Stimulated activated CD8-positive, alpha-beta memory T cell treated with anti-CD3 and anti-CD28 coated beads, Interleukin-4, amount 100 ng/mL, for 1 hour (primary cell): ENCODE measurements at places on chromosomes 12 and 14.

DNA sequence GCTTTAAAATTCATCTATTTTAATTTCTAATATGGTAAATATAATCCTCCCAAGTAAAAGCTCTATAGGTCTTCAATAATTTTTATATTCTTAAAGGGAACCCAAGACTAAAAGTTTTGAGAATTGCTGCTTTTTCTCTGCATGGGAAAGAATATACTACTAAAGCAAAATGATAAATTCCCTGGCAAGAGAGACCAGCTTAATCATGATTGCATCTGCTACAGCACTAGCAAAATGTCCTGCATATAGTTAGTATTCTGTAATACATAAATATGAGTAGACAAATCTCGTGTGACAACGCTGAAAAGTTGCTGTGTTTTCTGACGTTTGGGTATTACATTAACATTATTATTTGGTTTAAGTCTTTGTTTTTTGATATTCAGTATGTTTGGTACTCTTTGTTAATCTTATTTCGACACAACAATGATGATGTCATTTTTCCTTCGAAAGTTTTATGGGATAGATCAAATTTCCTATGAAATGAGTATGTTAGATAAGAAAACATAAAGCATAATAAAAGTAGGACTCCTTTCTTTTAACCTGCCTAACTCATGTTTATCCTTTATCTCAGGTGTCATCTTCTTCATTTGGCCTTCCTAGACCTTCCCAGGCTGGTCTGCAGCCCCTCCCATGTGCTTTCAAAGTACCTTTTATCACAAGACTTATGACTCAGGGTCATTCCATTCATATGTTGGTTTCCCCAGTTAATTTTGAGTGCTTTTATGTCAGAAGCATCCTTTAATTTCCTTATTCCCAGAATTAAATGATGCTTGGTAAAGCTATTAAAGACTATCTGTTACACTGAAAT lies 321.9 kb downstream of the RAD51B start:
- no peak for DNase-seq

GRCh38 chr14:104707608-104708595 lies 16.1 kb upstream of the ADSS1 start:
- DNase-seq, result no peak

GRCh38 chr12:68414988-68415387 lies 82.8 kb upstream of the MDM1 start:
- DNase-seq, result no peak

GRCh38 chr14:80304125-80304766 lies 92.9 kb upstream of the DIO2 start:
- no peak for DNase-seq

DNA sequence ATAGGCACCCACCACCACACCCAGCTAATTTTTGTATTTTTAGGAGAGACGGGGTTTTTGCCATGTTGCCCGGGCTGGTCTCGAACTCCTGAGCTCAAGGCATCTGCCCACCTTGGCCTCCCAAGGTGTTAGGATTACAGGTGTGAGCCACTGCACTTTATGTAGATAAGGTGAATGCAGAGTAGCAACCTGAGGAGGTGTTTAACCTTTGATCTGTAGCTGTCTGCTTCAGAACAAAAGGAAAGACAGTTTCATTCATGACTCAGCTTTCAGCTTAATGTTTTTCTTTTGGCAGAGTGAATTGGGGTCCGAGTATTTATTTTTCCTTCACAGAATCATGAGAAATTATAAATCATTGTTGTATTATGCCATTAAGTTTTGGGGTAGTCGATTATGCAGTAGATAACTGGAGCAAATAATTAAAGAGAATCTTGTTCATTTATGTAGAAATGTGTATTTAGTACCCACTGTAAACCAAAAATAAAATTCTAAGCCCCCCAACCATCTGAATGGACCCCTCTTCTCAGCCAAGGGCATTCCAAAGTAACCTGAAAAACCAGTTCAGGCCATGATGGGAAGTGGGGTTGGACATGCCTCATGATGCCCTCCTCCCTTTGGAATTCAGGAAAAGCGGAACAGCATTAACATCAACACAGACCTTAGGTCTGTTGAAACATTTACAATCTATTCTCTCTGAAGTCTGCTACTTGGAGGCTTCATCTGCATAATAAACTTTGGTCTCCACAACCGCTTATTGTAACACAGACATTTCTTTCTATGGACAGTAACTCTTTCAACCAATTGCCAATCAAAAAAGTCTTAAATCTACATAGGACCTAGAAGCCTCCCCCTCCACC lies 10.7 kb upstream of the STX2 start:
- DNase-seq, result no peak

GRCh38 chr12:109714141-109714912 lies 702 bp downstream of the FAM222A start:
- DNase-seq, result peak; percentile 26

DNA sequence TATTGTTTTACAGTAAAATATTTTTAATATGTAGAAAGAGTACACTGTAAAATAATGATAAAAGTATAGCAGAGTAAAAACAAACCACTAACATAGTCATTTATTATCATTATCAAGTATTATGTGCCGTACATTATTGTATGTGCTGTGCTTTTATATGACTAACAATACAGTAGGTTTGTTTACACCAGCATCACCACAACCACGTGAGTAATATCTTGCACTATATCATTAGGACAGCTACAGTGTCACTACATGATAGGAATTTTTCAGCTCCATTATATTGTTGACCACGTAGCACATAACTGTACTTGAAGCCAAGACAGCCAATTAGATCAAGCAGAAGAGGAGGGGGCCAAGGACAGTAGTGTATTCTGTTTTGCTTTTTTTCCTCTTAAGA lies 415.4 kb downstream of the RAD51B start:
- no peak for DNase-seq

DNA sequence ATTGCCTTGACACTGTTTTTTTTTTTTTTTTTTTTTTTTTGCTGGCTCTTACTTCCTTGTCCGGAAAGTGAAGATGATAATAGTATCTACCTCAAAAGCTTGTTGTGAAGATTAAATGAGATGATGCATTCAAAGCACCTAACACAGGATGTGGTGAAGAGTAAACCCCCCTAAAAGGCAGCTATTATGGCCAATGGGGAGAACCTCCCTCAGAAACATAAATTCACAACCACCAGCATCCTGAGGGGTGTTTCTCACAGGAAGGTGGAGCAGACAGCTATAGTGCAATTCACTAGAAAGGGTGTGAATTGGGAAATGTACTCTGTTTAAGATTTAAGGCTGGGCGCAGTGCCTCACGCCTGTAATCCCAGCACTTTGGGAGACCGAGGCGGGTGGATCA lies 85.4 kb upstream of the CRY1 start:
- DNase-seq, result peak; percentile 2

DNA sequence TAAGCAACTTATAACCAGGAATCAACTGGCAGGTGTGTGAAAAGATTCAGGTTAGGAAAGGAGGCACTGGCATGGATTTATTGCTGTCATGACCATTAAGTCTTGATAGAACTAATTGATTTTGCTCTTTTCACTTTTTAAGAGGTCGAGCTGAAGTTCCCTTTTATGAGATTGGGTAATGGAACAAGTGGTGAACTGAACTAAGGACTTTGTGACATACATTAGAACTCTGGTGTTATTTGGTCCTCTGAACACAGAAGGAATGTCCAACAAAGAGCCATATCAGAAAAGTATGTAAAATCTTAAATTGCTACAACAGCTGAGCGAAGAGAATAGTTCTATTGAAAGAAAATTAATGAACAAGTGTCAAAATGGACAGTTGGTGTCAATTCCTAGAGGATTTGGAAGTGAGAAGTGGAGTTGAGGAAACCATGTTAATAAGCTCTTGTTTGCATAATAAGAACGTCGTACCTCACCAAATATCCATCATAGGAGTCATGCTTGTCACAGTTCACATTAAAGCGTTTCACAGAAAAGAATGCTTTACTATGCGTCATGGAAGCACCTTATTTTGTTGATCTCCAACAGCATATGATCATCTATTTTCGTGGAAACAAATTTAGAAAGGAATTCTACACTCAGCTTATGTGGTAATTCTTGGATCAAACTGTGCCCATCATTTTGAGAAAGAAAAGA lies 8.4 kb upstream of the MYF6 start:
- no peak for DNase-seq

GRCh38 chr12:12294215-12295005 lies 27.6 kb upstream of the LRP6 start:
- no peak for DNase-seq

GRCh38 chr12:4147031-4147481 lies 126.5 kb upstream of the CCND2 start:
- DNase-seq, result no peak

DNA sequence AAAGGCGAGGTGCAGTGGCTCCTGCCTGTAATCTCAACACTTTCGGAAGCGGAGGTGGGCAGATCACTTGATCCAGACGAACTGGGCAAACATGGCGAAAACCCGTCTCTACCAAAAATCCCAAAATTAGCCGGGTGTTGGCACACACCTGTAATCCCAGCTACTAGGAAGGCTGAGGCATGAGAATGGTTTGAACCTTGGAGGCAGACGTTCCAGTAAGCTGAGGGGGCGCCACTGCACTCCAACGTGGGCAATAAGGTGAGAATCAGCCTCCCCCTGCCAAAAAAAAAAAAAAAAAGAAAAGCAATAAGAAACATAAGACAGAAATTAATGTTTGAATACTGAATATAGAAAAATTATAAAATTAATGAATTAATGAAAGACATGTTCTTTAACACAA lies 928.7 kb downstream of the LRFN5 start:
- no peak for DNase-seq

DNA sequence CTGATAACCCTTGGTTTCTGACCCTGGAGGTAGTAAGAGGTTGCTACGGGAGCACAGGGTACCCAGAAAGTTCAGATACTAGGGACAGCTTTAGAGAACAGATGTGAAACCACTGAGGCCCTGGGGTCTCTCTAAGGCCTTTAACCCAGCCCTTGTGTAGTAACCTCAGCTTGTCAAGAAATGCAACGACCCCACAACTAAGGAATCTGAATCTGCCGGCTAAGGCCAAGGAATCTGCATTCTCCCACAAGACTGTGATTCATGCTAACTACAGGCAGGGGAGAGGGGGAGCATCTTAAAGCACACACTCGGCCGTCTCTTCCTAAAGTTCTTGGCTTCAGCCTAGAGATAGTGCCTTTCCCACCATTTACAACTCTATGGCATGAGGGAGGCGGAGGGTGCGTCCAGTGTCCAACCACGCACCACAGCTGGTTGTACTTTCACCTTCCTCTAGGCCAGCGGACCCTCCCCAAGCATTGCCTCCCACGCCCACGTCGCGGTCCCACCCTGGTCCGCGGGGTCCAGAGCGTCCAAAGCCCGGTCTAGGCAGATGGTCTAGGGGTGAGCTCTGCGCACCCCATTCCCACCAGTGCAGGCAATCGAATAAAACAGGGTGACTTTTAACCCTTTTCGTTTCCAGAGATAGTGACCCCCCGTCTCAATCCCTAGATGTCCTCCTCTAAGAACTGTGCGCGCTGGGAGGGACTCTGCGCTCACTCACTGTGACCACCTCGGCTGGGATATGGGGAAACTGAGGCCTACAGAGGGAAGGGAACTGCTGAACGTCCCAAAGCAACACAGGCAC lies 735 bp upstream of the VASH1 start:
- DNase-seq, result no peak

DNA sequence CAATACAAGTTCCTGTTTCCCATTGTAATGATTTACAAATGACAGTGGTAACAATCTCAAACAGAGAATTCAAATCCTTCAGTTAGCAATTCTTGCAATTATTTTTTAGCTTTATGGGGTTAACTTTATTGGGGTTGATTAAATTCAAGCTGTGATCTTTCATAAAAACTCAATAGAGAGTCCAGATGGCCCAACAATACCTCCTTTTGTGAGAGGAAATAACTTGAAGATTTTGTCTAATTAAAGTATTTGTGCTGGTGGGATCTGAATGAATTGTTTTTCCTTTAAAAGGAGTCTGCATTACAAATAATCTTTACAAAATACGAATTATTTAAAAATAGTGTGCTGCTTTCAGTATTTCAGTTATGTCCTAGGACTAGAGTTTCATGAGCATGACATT lies 4.4 kb upstream of the ARHGAP5 start:
- DNase-seq, result no peak

DNA sequence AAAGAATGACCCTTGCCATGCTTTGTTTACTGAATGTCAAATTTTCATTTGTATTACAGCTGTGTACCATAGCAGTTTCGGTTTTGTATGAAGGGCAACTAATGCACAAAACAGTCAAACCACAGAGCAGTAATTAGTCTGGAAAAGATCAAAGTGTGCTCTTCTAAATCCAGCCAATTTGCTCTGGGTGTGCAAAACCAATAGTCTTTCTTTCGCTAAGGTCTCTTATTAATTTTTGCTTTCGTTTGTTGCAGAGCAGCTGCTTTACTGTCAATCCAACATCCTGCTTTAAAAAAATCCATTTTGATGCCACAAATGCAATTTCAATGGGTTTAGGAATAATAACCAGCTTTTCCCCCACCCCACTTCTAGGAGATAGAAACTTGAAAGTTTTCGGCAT lies 114.2 kb downstream of the BRMS1L start:
- DNase-seq, result no peak

- DNase-seq, result no peak
These were observed 215.0 kb upstream of the EEA1 start for GRCh38 chr12:93144109-93144508.

- no peak for DNase-seq
These were observed 10.0 kb upstream of the CLEC7A start for GRCh38 chr12:10140001-10140400.

DNA sequence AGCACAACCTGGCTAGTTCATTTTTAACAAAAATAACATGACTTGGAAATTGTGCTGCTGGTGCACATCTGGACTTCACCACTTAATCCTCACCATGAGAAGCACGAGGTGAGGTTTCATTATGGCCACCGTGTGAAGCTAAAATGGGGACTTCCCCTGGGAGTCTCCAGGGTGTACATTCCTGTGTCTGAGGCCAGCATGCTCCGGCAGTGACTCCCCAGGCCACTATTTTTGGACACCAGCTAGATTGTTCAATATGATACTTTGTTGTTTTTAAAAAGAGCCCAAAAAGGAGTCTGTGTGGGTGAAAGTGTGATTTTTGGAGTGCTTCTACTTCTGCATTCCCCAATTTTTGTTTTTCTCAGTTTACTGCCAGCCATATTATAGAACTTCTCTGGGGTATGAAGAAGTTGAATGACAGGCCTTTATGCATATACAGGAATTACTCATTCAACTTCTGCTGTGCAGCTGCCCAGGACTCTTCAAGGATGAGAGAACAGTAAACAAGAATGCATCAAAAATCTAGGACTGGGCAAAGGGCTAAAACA lies 16.9 kb upstream of the AICDA start:
- DNase-seq, result no peak

DNA sequence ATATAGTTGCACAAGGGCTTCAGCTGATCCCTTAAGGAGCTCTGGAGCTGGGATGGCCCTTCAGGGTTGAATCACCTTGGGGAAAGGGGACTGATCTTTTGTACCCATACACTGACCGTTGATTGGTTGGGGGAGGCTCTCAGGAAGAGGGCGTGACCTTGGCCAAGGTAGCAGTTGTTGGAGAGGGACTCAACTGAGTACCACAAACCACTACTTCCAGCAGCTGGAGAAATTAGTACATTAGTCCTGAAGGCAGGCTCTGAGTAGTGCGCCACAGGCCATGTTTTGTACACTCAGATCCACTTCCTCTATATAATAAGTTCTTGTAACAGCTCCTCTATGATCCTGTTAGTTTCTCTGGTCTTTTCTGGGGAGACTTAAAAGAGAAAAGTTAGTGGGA lies 317.6 kb downstream of the CCDC91 start:
- no peak for DNase-seq
